Aortic smooth muscle cell (primary cell): ENCODE measurements at places on chromosomes 13 and 19. TPM values are rescaled to one million over a fixed set of nuclear protein-coding genes. Genes with fewer than 3 reads are reported as not detected.

Gene C2CD4C
- not detected in 2 replicates for total RNA-seq

Gene SHISA7
- total RNA-seq = not detected in 2 replicates

Gene TGFBR3L
- total RNA-seq = 0.92 and 1.1 TPM in 2 replicates

Gene ZFP82
- total RNA-seq = 5.1 and 5.7 TPM in 2 replicates

Gene RDH8
- total RNA-seq = not detected in 2 replicates

Gene SHISA2
- total RNA-seq = under 0.01 TPM in 1 of 2 replicates, not detected in the other

Gene ZNF675
- 4.1 and 5.9 TPM in 2 replicates for total RNA-seq

Gene IGFL3
- total RNA-seq = not detected in 2 replicates
